ENCODE measurements at places on chromosomes 5 and 9. TPM values are rescaled to one million over a fixed set of nuclear protein-coding genes. Genes with fewer than 3 reads are reported as not detected.

Gene BSPRY
- total RNA-seq = not detected

DNA sequence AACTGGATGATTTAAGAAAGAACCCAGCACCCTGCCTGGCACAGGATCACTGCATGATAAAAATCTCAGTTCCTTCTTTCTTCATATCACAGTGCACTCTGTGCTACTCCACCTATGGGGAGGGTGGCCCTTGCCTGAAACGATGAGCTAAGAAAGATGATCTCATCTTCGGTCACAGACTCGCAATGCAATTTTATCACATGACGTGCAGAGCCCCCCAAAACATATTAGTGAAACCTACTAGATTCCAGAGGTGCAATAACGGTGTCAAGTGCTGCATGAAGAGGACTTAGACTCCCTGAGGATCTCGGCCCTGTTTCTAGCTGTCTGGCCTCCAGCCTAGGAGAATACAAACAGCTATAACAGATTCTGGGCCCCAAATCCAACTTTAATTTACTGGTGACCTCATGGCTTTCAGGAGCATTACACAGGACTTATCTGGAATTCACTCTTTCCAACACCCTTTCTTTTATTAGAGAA, 104.0 kb downstream of the EBF1 start:
- no peak for DNase-seq

Gene IL33
- under 0.01 TPM for total RNA-seq

GRCh38 chr5:58871648-58872242, 288.9 kb downstream of the RAB3C start:
- no peak for DNase-seq

GRCh38 chr5:16480821-16481538, 15.4 kb upstream of the ZNF622 start:
- no peak for DNase-seq

Gene TMEM141
- 31.8 TPM for total RNA-seq

Gene NADK2
- 44.8 TPM for total RNA-seq

GRCh38 chr9:138071292-138071691, 193.7 kb downstream of the CACNA1B start:
- no peak for DNase-seq

DNA sequence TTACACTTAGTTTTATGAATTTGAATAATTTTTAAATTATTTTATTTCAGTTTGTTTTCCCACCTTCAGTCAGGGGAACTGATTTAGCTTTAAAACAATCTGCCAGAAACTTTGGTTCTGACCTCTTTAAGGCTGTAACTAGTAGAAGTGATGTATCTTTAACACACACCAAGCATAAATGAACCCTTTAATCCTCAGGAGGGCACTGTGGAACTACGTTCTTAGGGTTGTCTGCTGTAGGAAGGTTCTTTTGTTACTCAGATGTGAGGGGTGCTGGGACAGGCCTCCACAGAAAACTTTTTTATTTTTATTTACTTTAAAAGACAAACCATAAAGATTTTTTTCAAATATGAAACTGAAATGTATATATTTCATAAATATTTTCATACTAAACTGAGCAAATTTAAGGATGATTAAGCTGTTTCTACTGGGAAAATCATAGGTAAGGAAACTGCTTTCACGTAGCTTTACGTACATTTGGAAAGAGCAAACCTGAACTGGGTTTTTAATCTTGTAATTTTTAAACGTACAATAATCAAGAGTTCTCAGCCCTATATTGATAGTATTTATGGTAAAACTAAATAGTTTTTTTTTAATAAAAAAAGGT, 5.3 kb downstream of the KLF4 start:
- DNase-seq = peak; percentile 81

Gene GNG10
- total RNA-seq = 69.1 TPM

GRCh38 chr9:116596646-116597045, 90.5 kb upstream of the TRIM32 start:
- no peak for DNase-seq

GRCh38 chr5:146359836-146360235, 21.2 kb downstream of the POU4F3 start:
- DNase-seq = no peak

- no peak for DNase-seq
These were observed 422.1 kb upstream of the PIK3R1 start for GRCh38 chr5:67793418-67793817.

- DNase-seq = no peak
These were observed 42.8 kb upstream of the PARP8 start for GRCh38 chr5:50623666-50624065.

DNA sequence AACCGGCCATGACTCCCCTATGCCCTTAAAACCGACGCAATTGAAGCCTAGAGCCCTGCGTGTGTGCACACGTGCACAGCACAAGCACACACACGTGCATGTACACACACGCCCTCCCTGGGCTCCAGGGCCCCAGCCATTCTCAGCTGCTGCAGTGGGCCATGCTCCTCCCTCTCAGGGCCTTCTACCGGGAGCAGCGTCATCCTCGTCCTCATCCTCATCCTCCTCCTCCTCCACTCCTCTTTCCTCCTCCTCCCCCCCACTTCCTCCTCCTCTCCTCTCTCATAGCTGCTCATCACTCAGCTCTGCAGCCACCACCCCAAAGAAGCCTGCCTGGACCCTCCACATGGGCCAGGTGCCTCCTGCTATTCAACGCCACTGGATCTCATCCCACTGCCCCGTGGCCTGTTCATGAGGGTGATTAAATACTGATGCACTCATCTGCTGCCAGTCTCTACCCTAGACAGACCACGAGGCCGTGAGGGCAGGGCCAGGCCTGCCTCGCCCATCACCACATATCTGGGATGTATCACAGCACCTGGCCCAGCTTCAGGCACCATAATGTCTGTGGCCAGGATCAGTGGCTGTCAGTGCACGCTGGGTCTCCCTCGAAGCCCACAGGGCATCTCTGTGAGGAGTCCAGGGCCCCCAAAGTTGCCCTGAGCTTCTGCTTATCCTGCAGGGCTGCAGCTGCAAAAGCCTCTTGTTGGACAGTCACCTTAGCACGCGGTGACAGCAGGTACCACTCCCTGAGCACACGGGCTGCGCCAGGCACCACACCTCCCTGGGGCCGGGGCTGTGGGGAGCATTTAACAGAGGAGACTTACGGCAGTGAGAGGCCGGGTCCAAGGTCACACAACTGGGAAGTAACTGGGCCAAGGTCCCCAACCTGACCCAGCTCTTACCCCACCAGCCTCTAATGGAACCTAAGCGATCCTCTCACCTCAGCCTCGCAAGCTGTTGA, 9.8 kb downstream of the FAM78A start:
- DNase-seq = peak; percentile 79

DNA sequence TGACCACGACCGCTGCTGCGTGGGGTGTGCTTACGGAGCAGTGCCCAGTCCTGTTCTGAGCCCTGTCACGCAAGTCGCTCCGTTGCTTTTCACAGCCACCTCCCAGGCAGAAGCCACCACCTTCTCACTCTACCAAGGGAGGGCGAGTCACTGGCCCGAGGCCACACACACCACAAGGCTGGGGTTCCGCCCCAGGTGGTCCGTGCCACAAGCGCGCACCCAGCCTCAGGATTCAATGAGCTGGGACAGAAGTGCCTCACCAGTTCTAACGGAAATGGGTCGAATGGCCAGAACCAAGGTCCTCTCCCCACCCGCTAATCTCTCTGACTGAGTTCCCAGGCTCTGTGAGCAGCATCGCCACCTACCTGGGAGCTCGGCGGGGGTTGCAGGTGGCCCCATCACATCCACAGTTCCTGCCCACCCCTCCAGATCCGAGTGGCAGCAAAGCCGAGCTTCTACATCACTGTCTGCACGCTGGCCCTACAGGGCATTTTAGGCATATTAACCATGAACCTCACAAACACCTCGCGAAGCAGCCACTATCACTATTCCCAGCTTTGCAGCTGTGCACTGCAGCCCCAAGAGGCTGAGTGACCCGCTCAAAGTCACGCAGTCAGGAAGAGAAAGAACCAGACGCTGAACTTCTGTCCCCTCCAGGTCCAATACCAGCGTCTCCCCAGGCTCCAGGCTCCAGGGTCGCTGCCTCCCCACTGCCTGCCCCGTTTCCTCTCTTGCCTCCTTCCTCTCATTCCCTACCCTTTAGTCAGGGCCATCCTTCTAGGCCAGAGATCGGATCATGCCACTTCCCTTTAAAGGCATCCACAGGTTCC, 92.1 kb upstream of the PHYKPL start:
- DNase-seq = no peak

DNA sequence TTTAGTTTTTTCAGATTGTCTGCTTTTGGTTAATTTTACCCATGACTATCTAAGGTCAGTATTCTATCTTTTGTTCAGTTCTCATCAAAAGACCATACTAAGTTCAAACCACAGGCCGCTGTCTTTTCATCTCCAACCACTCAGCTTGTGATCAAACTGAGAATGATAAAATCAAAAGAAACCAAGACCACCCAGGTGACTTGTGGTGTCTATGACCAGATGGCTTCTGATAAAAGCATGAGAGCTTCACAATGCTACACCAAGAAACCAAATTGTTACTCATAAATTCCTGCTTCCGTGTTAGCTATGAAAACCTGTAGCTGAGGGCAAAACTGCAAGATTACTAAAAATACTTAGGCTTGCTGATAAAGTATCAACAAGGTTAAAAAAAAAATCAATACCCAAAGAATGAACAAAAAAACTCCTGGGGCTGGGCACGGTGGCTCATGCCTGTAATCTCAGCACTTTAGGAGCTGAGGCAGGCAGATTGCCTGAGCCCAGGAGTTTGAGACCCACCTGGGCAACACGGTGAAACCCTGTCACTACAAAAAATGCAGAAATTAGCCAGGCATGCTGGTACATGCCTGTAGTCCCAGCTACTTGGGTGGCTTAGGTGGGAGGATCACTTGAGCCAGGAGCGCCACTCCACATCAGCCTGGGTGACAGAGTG, 25.8 kb upstream of the GPX8 start:
- peak; percentile 9 for DNase-seq

Gene CATSPER3
- 0.36 TPM for total RNA-seq

- no peak for DNase-seq
These were observed 375.8 kb downstream of the RAB3C start for GRCh38 chr5:58958701-58959100.

- DNase-seq = no peak
These were observed 2.1 kb upstream of the OGN start for GRCh38 chr9:92406477-92406876.

Gene C6
- not detected for total RNA-seq

Gene GPX3
- 8.8 TPM for total RNA-seq

Gene TIMD4
- total RNA-seq = not detected

DNA sequence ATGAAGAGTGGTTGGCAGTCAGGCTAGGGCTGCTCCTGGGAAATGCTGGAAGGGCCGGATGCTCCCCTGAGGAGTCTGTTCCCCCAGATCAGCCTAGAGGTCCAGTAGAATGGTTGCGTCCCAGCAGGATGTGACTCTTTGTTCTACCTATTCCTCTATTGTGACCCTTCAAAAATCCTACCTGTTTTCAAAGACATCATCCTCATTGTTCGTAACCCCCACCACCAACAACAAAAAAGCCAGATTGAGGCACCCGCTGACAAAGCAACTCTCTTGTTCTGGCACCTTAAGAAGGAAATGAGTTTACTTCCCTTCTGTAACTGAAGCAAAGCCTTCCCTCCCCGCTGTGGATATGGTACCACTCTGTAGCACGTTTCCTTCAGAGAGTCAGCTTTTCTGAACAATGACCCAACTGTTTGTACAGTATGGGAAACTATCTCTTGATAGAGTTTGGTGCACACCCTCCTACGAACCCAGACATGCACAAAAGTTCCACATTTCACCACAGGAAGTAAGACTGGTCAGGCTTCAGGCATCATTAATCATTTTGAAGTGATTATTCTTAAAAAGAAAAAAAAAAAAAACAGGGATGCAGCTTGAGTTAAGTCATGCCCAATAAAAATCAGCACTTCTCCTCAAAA, 207.2 kb downstream of the ENC1 start:
- DNase-seq = no peak

- DNase-seq = no peak
These were observed 51.7 kb downstream of the RETREG1 start for GRCh38 chr5:16565118-16565517.

DNA sequence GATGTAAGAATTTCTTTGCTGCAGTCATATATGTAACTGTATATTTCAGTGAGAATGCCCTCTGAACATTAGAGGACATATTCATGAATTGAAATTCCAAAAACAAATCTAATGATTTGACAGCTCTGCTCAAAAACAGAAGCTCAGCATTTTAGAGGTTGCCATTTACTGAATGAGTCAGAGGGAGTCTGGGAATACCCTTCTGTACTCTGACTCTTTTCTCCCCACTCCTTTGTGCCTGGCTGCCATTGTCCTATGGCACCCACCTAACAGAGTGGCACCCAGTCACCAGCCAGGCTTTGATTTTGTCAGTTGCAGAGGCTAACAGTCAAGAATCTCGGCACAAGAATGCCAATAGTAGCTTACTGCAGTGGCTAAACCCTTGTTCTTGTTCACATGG, 133.6 kb downstream of the ATG10 start:
- DNase-seq = no peak

- DNase-seq = no peak
These were observed 222.8 kb downstream of the HSPA4 start for GRCh38 chr5:133274597-133274935.

DNA sequence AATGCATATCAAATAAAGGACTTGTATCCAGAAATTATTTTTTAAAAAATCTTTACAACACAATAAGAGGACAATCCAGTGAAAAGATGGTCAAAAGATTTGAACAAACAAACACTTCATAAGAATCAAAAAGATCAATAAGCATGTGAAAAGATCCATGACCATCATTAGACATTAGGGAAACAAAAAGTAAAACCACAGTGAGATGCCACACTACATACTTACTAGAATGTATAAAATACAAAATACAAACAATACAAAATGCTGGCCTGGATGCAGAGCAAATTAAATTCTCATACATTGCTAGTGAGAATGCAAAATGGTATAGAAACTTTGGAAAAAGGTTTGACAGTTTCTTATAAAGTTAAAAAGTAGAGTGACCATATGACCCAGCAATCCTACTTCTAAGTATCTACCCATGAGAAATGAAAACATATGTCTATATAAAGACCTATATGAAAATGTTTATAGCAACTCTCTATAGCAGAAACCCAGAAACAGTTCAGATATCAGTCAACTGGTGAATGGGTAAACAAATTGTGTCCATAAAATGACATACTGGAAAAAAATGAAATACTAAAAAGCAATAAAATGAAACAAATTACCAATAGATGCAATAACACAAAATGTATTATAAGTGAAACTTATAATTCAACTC, 426.1 kb downstream of the RAB3C start:
- DNase-seq = no peak

- DNase-seq = no peak
These were observed 226.6 kb upstream of the TBCA start for GRCh38 chr5:78002690-78003089.

Gene KIF24
- total RNA-seq = 1.8 TPM

DNA sequence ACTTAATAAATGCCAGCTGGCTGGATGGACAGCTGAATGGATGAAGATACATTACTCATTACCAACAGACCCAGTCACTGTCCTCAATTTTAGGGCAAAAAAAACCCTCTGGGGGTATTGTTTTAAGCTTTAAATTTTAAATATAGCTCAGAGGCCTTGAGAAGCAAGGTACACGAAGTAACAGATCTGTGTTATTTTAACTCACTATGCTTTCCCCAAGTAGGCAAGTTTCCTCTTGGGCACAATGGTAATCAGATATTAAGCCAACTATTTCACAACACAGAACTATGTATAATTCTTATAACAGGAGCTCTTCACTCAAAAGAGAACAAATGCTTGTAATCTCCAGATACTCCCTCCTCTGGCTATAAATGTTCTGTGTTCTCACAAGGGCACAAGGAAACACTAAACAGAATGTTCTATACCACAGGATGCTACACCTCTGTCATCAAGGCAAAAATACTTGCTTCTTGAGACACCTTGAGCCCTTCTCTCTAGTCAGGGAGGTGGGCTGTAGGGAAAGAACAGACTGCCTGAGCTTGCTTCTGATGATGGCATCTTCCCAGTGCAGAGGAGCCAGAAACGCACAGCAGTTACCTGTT, 443.8 kb downstream of the SPOCK1 start:
- no peak for DNase-seq
